ENCODE measurements at places on chromosomes 1 and 21. TPM values are rescaled to one million over a fixed set of nuclear protein-coding genes. Genes with fewer than 3 reads are reported as not detected.

DCST2 gene
- total RNA-seq, result under 0.01 TPM

CRTC2 gene
- 3.3 TPM for total RNA-seq

SMIM34 gene
- not detected for total RNA-seq

MMP23B gene
- 0.25 TPM for total RNA-seq

KIAA0040 gene
- total RNA-seq, result 9.2 TPM

TMOD4 gene
- not detected for total RNA-seq

MCOLN2 gene
- not detected for total RNA-seq

TMEM269 gene
- under 0.01 TPM for total RNA-seq

C2CD4D gene
- 0.25 TPM for total RNA-seq

KCNC4 gene
- total RNA-seq, result 1.0 TPM

NCAM2 gene
- total RNA-seq, result 0.38 TPM

OBSCN gene
- 5.8 TPM for total RNA-seq

AJAP1 gene
- under 0.01 TPM for total RNA-seq

ADGRL2 gene
- total RNA-seq, result 36.8 TPM

PTAFR gene
- 0.13 TPM for total RNA-seq

FCRL1 gene
- not detected for total RNA-seq

DISP3 gene
- total RNA-seq, result under 0.01 TPM

RGS18 gene
- total RNA-seq, result not detected

DYNLT5 gene
- 0.77 TPM for total RNA-seq

PRDM16 gene
- not detected for total RNA-seq

DESI2 gene
- total RNA-seq, result 43.9 TPM

PLA2G5 gene
- under 0.01 TPM for total RNA-seq

OR14C36 gene
- not detected for total RNA-seq

MATN1 gene
- under 0.01 TPM for total RNA-seq

KCNQ4 gene
- not detected for total RNA-seq

ADORA1 gene
- total RNA-seq, result not detected

SLAMF9 gene
- not detected for total RNA-seq

RAB7B gene
- total RNA-seq, result not detected

CRP gene
- not detected for total RNA-seq

BTG3 gene
- 11.9 TPM for total RNA-seq

CRNN gene
- not detected for total RNA-seq

SAMSN1 gene
- total RNA-seq, result 0.13 TPM

ESRRG gene
- not detected for total RNA-seq

S100A9 gene
- total RNA-seq, result 0.25 TPM

HAPLN2 gene
- total RNA-seq, result 0.13 TPM

CD5L gene
- total RNA-seq, result not detected

RIMS3 gene
- 0.38 TPM for total RNA-seq

HRNR gene
- total RNA-seq, result not detected

TFF3 gene
- total RNA-seq, result 290 TPM

PITHD1 gene
- 51.2 TPM for total RNA-seq

TMEM39B gene
- total RNA-seq, result 12.9 TPM

RAB25 gene
- total RNA-seq, result not detected

KIAA1614 gene
- total RNA-seq, result 4.0 TPM

OMA1 gene
- total RNA-seq, result 7.0 TPM

NRDC gene
- 47.5 TPM for total RNA-seq

AGMAT gene
- 0.38 TPM for total RNA-seq

SLC44A3 gene
- 4.7 TPM for total RNA-seq

ADAMTS5 gene
- total RNA-seq, result 1.4 TPM

USP48 gene
- 55.1 TPM for total RNA-seq

TNFRSF4 gene
- 3.7 TPM for total RNA-seq

NBPF4 gene
- total RNA-seq, result not detected

ORC1 gene
- 6.5 TPM for total RNA-seq

SH2D1B gene
- 0.13 TPM for total RNA-seq

All from dermis microvascular lymphatic vessel endothelial cell (primary cell).